ENCODE measurements at places on chromosomes 2 and 18. TPM values are rescaled to one million over a fixed set of nuclear protein-coding genes. Genes with fewer than 3 reads are reported as not detected.

DNA sequence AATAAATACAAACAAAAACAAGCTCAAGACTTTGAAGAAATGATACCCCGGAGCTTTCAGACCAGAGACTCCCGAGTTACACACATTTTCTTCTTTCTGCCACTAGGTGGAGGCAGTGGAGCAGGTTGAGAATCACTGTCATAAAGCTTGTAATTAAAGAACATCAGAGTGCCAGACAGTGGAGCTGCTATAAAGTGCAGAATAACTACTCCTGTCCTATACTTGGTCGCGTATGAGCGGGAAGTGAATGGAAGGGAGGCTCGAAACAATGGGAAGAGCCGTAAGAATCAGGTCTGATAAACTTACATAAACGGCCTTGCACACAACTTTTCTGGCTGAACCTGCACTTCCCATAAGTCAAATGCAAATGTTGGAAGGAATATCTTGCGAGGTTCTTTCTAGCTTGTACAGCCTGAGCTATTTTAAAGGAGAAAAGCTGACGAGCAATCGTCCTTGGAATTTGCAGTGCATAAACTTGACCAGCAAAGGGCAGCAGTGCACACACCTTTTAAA lies 189.0 kb downstream of the RPIA start:
- no peaks in the 10 kb centered on the region for H3K4me1 ChIP-seq
- peak overlapping the region; percentile 29 for H3K4me3 ChIP-seq
- no peaks in the 10 kb centered on the region for H3K27me3 ChIP-seq
- peak; percentile 73 for DNase-seq
- no peak overlapping the region for H3K27ac ChIP-seq

DNA sequence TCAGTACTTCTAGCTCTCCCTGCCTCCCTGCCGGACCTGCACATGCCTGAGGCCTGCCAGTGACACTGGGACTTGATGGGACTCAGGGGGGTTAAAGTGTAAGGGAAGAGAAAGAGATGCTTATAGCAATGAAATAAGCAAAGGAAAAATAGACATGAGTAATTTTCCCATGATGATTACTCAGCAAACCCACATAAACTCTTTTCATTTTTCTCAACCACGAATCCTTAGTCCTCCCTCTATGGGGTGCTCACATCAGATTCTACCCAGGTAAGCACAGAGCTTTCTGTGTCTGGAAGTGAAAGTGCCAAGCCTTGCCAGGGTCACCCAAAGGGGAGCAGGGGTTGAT lies 44.8 kb upstream of the ANKRD62 start:
- no peaks in the 10 kb centered on the region for H3K36me3 ChIP-seq
- no peak for DNase-seq

Gene TMEM198
- total RNA-seq = 0.52 TPM

Gene SP140
- total RNA-seq = 6.6 TPM

Gene MERTK
- 5.7 TPM for total RNA-seq
